Thyroid gland (tissue), 4 donors: ENCODE measurements at places on chromosomes 3 and 15.
A peak's percentile ranks its signal among the peaks of the same experiment; 100 is the strongest.

DNA sequence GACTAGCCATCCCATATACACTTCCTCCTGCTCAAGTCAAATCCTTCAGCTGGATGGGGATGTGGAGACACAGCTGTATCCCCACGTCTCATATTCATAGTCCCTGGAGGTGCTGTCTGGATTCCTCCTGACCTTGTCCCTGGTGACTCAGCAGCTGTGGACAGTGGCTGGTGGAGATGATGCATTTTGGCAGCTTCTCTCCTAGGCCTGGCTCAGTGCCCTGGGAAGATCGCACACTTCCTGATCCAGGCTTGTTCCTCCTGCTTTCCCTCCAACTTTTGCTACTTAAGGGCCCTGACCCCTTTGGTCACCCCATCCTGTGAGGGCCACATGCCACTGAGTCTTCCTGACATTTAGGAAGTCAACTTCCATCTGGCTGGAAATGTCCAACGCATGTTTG, 44.4 kb downstream of the ADAMTSL3 start:
- DNase-seq, result peak; percentile 24

DNA sequence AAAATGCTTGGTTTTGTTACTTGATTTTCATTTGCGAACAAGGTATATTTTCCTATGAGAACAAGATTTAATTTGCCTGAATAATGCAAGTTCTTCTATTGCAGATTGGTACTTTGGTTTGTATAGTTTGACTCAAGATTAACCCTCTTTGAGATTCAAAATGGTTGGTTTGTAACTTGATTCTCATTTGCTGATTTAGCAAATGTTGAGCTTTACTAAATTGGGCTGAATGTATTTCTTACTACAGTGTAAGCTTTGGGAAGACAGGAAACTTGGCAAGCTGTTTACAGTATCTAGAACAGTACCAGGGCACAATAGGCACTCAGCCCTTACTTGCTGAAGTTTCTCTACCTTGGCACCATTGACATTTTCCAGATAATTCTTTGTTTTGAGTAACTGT, 3.7 kb upstream of the SYNPR start:
- DNase-seq, result no peak

- no peak for DNase-seq
These were observed 55.1 kb downstream of the PEX5L start for GRCh38 chr3:179981646-179982045.

GRCh38 chr15:94542391-94542790, 311.0 kb downstream of the MCTP2 start:
- no peak for DNase-seq

- DNase-seq, result no peak
These were observed 61.0 kb upstream of the PAQR5 start for GRCh38 chr15:69237718-69238117.

DNA sequence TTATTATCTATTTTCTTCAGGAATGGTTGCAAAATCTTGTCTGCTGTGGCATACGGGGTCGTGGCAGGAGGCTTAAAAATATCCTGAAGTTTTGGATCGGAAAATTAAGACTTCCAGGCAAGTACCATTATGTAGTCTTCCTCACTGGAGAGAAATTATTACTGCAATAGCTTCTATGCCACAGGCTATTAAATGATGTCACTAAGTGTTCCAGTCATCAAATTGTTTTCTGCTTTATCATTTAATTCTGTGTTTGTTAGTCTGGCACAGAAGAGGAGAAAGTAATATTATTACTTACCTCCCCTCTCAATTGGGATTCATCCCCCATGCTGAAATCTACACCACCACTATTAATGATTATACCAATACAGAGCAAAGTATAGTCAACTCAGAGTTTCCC, 378.2 kb upstream of the ALCAM start:
- no peak for DNase-seq
